ENCODE measurements at places on chromosomes 6 and 20. TPM values are rescaled to one million over a fixed set of nuclear protein-coding genes. Genes with fewer than 3 reads are reported as not detected.

SYNGAP1 gene
- 11.8 TPM for total RNA-seq

- H3K4me3 ChIP-seq, result no peak overlapping the region
- H3K27ac ChIP-seq, result peak overlapping the region; percentile 69
- H3K27me3 ChIP-seq, result no peaks in the 10 kb centered on the region
- peaks cover 21% of the 10 kb centered on the region for H3K4me1 ChIP-seq
Measured at GRCh38 chr6:64010010-64010409, 374.4 kb downstream of the PHF3 start.

DNA sequence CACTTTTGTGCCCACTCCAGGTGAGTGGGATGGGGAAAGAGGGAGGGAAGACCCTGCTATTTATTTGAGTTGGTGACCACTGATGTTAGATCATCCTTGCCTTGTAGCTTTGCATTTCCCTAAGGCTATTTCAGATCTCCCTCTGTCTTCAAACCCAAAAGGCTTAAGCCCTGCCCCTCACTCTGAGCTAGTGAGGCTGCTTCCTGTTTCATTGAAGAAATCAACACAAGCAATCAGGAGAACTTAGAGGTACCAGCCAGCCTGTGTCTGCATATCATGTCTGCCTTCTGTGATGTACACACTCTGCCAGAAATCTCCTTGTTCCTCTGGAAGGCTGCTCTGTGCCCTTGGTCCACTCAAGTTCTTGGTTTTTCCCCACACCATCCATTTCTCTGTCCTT lies 135.3 kb downstream of the ARID1B start:
- no peaks in the 10 kb centered on the region for H3K27me3 ChIP-seq
- no peak overlapping the region for H3K27ac ChIP-seq
- H3K36me3 ChIP-seq, result no peaks in the 10 kb centered on the region
- peaks cover 18% of the 10 kb centered on the region for H3K4me1 ChIP-seq
- H3K4me3 ChIP-seq, result no peak overlapping the region

DNA sequence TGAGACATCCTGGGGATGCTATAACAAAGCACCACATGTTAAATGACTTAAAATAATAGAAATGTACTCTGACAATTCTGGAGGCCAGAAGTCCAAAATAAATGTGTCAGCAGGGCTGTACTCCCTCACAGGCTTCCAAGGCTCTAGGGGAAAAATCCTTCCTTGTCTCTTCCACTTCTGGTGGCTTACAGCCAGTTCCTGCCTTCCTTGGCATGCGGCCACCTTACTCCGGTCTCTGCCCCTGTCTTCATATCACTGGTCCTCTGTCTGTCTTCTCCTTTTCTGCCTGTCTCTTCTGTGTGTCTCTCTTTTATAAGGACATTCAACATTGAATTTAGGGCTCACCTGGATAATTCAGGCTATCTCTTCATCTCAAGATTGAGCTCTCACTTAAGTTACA lies 155.3 kb upstream of the SYNCRIP start:
- peak; percentile 64 for DNase-seq
- no peak overlapping the region for H3K4me3 ChIP-seq
- no peaks in the 10 kb centered on the region for H3K27me3 ChIP-seq

GRCh38 chr20:57996465-57996864 lies 232.0 kb downstream of the ANKRD60 start:
- H3K27me3 ChIP-seq, result no peaks in the 10 kb centered on the region
- no peak overlapping the region for H3K27ac ChIP-seq
- DNase-seq, result no peak
- H3K4me3 ChIP-seq, result no peak overlapping the region
- no peaks in the 10 kb centered on the region for H3K36me3 ChIP-seq

LPIN3 gene
- 33.7 TPM for total RNA-seq

GRCh38 chr6:109260126-109260525 lies 122.1 kb downstream of the CD164 start:
- H3K4me3 ChIP-seq, result no peak overlapping the region
- no peaks in the 10 kb centered on the region for H3K27me3 ChIP-seq
- no peak overlapping the region for H3K27ac ChIP-seq
- H3K4me1 ChIP-seq, result no peaks in the 10 kb centered on the region

DNA sequence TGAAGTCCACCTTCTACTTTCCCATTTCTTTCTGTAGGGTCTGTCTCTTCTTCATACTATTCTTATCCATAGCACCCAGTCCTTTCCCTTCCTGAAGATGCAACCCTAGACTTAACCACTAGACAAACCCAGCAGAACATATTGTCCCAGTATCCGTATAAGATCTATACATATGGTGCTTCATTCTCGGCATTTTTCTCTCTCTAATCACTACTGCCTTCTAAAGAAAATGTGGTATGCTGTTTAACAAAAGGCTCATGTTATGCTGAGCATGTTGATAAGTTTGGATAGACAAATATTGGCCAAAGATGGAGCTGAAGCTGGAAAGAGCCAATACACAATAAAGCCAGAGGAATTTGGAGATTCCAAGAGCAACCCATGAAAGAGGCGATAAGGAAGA lies 212.6 kb downstream of the MAFB start:
- no peaks in the 10 kb centered on the region for H3K27me3 ChIP-seq
- no peak overlapping the region for H3K27ac ChIP-seq
- H3K36me3 ChIP-seq, result no peaks in the 10 kb centered on the region
- DNase-seq, result no peak
- no peaks in the 10 kb centered on the region for H3K4me1 ChIP-seq
- H3K4me3 ChIP-seq, result no peak overlapping the region

GRCh38 chr6:74114428-74114827 lies 418.4 kb downstream of the CD109 start:
- H3K4me1 ChIP-seq, result no peaks in the 10 kb centered on the region
- H3K27me3 ChIP-seq, result no peaks in the 10 kb centered on the region
- no peak overlapping the region for H3K4me3 ChIP-seq
- no peaks in the 10 kb centered on the region for H3K36me3 ChIP-seq
- no peak for DNase-seq

DNA sequence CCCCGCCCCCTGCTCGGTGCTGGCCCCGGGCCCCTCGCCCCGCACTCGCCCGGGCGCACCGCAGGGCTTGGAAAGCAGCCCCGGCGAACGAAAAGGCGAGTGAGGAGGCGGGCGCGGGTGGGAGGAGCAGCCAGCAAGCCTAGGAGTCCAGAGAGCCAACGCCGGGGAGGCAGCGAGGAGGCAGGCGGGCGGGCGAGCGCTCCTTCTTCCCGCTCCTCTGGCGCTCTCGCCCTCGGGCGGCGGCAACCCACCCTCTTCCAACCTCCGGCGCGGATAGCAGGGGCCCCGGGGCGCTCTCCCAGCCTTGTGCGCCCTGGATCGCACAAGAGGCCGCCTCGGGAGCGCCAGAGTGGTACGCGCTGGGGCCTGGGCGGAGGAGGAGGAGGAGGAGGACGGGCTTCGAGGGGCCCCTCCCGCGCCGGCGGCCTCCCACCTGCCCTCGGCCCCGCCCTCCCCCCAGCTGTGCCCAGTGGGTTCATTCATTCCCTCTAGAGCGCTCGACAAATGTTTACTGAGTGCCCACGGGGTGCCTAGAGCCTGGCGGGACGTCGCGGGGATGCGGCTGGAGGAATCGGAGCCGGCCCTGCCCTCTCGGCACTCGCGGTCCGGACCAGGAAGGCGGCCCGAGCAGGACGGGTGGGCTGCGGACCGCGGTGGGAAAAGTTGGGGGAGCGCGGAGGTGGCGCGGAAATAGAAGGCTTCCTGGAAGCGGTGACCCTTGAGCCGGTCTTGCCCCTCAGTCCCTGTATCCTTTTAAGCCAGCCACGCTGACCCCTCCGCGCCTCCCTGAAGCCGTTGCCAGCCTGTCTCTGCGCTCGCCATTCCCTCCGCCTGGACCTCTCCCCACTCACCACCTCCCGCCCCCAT lies at the start of gene BMP7:
Gene BMP7 (minus strand): TSS at position 351 of the 867 bp plus-strand sequence. CDS start 519 bp downstream, outside the sequence.
- H3K27me3 ChIP-seq, result no peaks in the 10 kb centered on the region
- peak within 1 kb of the TSS; percentile 91 for H3K27ac ChIP-seq
- peak; percentile 87 for DNase-seq
- peaks cover 25% of the 10 kb centered on the region for H3K4me1 ChIP-seq
- peak within 1 kb of the TSS; percentile 58 for H3K4me3 ChIP-seq
- no peaks in the 10 kb centered on the region for H3K36me3 ChIP-seq

- no peaks in the 10 kb centered on the region for H3K36me3 ChIP-seq
- no peaks in the 10 kb centered on the region for H3K27me3 ChIP-seq
- peak overlapping the region; percentile 29 for H3K4me3 ChIP-seq
- H3K4me1 ChIP-seq, result no peaks in the 10 kb centered on the region
- peak; percentile 74 for DNase-seq
- peak overlapping the region; percentile 80 for H3K27ac ChIP-seq
Measured at GRCh38 chr6:83429857-83430610, 817 bp downstream of the ME1 start.

DNA sequence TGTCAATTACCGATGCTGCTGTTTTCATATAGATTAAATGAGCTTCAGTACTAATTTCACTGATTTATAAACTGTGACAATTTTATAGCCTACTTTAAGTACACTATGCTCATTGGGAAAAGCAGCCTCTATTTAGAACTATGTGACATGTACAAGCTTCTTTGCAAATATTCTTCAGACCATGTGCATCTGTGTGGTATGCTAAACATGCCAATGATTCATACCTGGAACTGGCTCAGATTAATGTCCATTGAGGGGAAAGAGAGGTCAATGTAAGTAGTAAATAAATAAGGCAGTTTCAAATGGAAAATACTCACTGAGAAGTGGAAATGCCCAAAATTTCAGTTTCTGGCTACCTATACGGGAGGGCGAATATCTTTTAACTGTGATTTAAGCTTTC lies 777.7 kb downstream of the C6orf118 start:
- no peaks in the 10 kb centered on the region for H3K36me3 ChIP-seq
- H3K27me3 ChIP-seq, result no peaks in the 10 kb centered on the region
- no peak overlapping the region for H3K4me3 ChIP-seq
- no peak for DNase-seq

GRCh38 chr6:99885051-99885450 lies 109.0 kb downstream of the MCHR2 start:
- no peaks in the 10 kb centered on the region for H3K27me3 ChIP-seq
- no peaks in the 10 kb centered on the region for H3K4me1 ChIP-seq
- no peak overlapping the region for H3K4me3 ChIP-seq
- H3K36me3 ChIP-seq, result no peaks in the 10 kb centered on the region

- no peak overlapping the region for H3K27ac ChIP-seq
- H3K4me1 ChIP-seq, result no peaks in the 10 kb centered on the region
- H3K4me3 ChIP-seq, result no peak overlapping the region
- no peaks in the 10 kb centered on the region for H3K36me3 ChIP-seq
Measured at GRCh38 chr20:4613184-4613583, 108.5 kb upstream of the PRND start.

DNA sequence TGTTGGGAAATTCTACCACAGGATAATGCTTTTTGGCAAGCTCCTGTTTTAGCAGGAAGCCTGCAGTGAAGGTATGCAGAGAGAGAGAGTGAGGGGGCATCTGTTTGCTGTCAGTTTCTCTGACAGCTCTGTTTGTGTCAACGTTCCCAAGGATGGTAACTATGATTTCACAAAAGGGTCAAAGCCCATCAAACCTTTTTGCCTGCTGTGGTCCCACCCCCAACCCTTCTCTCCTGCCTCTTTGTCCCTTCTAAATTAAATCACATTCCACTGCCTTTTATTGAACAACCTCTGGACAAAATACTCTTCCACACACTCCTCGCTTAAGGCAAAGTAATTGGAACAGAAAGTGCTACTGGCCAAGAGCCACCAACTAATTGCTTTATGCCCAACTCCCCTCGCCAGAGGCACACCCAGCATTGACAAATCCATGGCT lies 128.3 kb downstream of the TSHZ2 start:
- no peaks in the 10 kb centered on the region for H3K36me3 ChIP-seq
- H3K4me1 ChIP-seq, result no peaks in the 10 kb centered on the region
- no peak overlapping the region for H3K27ac ChIP-seq
- DNase-seq, result no peak
- H3K27me3 ChIP-seq, result no peaks in the 10 kb centered on the region

MLN gene
- total RNA-seq, result not detected

GRCh38 chr20:32337937-32338661 lies 20.0 kb upstream of the ASXL1 start:
- H3K36me3 ChIP-seq, result no peaks in the 10 kb centered on the region
- H3K27ac ChIP-seq, result peak overlapping the region; percentile 66
- no peak for DNase-seq
- H3K4me1 ChIP-seq, result peaks cover 38% of the 10 kb centered on the region

DNA sequence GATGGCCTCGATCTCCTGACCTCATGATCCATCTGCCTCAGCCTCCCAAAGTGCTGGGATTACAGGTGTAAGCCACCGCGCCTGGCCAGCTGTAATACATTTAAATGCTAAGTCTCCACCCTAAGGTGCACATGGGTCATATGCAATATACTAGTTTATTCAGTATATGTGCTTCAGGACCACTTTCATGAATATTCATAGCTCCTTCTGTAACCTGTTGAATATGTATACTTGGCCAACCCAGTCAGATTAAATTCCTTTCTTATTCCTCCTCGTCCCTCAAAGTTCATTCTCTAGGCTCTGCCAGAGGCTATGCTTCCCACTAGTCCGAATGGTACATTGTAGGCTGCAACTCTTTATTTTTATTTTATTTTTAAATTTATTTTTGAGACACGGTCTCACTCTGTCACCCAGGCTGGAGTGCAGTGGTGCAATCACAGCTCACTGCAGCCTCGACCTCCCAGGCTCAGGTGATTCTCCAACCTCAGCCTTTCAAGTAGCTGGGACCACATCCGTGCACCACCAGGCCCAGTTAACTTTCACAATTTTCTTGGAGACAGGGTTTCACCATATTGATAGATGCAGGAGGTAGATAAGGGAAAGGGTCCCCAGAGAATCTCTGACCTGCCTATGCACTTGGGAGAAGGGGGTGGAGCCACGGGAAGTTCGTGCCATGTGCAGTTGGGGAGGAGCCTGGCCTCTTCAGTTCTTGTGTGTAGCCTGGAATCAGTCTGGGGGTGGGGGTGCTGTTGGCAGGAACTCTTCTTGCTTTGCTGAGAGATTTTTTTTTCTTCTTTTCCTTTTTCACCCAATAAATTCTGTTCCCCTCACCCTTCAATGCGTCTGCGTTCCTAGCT lies 41.3 kb upstream of the DDR1 start:
- H3K27me3 ChIP-seq, result no peaks in the 10 kb centered on the region
- no peaks in the 10 kb centered on the region for H3K36me3 ChIP-seq
- H3K4me3 ChIP-seq, result no peak overlapping the region
- peak; percentile 73 for DNase-seq
- H3K27ac ChIP-seq, result peak overlapping the region; percentile 82

- H3K27ac ChIP-seq, result no peak within 1 kb of the TSS
- no peaks in the 10 kb centered on the region for H3K27me3 ChIP-seq
- peak; percentile 40 for DNase-seq
- H3K36me3 ChIP-seq, result no peaks in the 10 kb centered on the region
- no peak within 1 kb of the TSS for H3K4me3 ChIP-seq
Measured at GRCh38 chr6:138377844-138378243, at the start of gene SMIM28. TSS of gene SMIM28 (plus strand) at chr6:138377905. CDS start at chr6:138378073, 168 bp downstream.

GRCh38 chr20:59300333-59301081 lies at the start of gene EDN3:
TSS of gene EDN3 (plus strand) at chr20:59300611. CDS start at chr20:59300813, 202 bp downstream.
- H3K27me3 ChIP-seq, result no peaks in the 10 kb centered on the region
- no peaks in the 10 kb centered on the region for H3K36me3 ChIP-seq
- DNase-seq, result peak; percentile 67
- peak within 1 kb of the TSS; percentile 28 for H3K4me3 ChIP-seq
- peaks cover 9% of the 10 kb centered on the region for H3K4me1 ChIP-seq

Data from thyroid gland (tissue), 4 donors.